ENCODE measurements at places on chromosomes 11 and 22.

- no peaks in the 10 kb centered on the region for H3K27me3 ChIP-seq
- no peak overlapping the region for H3K4me3 ChIP-seq
- peaks cover 8% of the 10 kb centered on the region for H3K4me1 ChIP-seq
Measured at GRCh38 chr11:112822478-112823274, 138.5 kb upstream of the NCAM1 start.

DNA sequence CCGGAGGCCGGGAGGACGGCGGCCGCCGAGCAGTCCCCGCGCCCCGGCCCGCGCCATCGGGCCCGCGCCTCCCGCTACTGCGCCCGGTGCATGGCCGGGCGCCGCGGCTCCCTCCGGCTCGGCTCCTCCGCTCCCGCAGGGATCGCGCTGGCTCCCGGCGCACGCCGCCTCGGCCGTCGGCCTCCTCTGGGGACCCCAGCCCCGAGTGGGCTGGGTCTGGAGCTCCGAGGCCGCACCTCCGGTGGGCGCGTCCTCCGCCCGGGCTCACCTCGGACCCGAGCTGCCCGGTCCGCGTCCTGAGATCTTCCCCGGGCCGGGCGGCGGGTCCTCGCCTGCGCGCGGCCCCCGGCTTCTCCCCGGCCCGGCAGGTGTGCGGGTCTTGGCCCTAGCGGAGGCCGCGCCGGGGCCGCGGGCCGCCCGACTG lies 251 bp downstream of the SHISA8 start:
- peaks cover 37% of the 10 kb centered on the region for H3K4me1 ChIP-seq
- H3K27ac ChIP-seq, result no peak overlapping the region
- H3K4me3 ChIP-seq, result no peak overlapping the region
- no peak for DNase-seq

- no peak for DNase-seq
- H3K27me3 ChIP-seq, result no peaks in the 10 kb centered on the region
- H3K27ac ChIP-seq, result no peak overlapping the region
- no peaks in the 10 kb centered on the region for H3K36me3 ChIP-seq
Measured at GRCh38 chr11:119650251-119650650, 78.7 kb downstream of the NECTIN1 start.

DNA sequence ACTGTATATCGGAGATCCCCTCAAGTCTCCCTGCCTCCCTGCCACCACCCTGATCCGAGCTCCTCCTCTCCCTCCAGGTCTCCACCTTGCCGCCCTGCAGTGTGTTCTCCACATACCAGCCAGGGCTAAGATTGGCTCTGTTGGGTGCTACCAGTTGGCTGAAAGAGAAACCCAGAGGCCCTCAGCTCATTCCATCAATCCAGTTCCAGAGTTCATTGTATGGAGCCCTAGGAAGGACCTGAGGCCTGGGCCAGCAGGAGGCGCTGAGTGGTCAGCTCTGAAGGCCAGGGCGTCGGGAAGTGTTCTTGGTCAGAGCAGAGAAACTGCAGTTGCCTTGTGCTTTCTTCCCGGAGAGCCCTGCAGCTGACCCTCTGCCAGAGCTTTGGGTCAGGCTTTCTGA lies 2.2 kb upstream of the TOP3B start:
- H3K4me1 ChIP-seq, result peaks cover 22% of the 10 kb centered on the region
- H3K36me3 ChIP-seq, result peaks cover 7% of the 10 kb centered on the region
- DNase-seq, result peak; percentile 33
- H3K27ac ChIP-seq, result no peak overlapping the region
- H3K4me3 ChIP-seq, result no peak overlapping the region

DNA sequence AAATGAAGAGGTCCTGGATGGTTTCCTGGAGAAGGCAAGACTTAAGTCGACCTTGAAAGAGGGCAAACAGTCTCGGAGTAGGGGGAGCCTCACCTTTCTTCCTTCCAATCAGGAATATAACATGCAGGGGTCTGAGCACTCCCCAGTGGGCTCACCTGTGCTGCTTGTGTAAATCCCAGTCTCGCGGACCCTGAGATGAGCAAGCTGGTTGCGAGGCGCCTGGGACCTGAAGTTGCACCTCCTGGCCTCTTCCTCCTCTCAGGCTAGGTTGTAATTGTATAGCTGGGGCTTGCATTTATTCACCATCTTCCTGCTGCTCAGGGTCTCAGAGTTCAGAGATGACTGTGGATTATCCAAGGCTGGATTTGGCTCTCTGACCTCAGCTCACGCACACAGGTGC lies 7.5 kb upstream of the WBP2NL start:
- H3K27me3 ChIP-seq, result no peaks in the 10 kb centered on the region
- H3K4me3 ChIP-seq, result no peak overlapping the region
- H3K36me3 ChIP-seq, result no peaks in the 10 kb centered on the region
- H3K4me1 ChIP-seq, result peaks cover 2% of the 10 kb centered on the region
- H3K27ac ChIP-seq, result no peak overlapping the region

DNA sequence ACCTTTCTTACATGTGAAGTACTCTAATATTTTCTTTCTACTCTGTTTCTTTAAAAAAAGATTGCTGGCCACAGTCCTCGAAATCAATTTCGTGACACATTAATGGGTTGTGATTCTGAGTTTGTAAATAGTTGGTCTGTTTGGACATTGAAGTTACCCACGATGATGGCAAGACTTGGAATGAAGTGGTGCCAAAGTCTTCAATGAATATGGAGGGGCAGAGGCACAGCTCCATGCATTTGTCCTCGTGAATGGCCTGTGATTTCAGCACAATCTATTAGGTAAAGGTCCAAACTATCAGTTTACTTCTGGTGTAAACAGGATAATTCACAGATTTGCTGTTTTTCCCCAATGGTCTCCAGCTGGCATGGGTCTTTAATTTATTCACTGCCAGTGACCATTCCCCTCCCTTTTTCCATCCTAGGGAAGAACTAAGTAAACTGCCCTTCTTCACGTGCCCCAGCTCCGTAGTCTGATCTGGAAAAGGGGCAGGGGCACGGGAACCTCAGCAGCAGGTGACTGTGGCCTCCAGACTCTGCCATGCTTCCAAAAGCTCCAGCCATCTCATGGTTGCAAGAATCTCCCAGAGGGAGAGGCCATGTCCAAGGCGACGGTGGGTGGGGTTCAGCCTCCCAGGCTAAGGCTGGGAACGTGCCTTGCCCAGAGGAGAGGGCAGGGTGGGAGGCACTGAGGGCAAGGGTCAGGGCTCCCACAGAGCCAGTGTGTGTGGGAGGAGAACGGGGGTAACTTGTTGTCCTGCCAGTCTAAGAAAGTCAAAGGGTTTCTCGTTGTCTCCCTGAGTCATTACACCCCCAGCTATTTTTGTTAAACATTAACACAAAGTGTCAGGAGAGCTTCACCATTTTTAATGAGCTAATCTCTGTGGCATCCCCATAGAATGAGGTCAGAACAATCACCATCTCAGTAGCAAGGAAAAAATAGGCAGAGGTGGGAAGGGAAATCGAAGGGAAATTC lies 16.9 kb upstream of the PEX26 start:
- no peak for DNase-seq
- no peaks in the 10 kb centered on the region for H3K36me3 ChIP-seq
- peaks cover 3% of the 10 kb centered on the region for H3K27me3 ChIP-seq
- no peak overlapping the region for H3K4me3 ChIP-seq

DNA sequence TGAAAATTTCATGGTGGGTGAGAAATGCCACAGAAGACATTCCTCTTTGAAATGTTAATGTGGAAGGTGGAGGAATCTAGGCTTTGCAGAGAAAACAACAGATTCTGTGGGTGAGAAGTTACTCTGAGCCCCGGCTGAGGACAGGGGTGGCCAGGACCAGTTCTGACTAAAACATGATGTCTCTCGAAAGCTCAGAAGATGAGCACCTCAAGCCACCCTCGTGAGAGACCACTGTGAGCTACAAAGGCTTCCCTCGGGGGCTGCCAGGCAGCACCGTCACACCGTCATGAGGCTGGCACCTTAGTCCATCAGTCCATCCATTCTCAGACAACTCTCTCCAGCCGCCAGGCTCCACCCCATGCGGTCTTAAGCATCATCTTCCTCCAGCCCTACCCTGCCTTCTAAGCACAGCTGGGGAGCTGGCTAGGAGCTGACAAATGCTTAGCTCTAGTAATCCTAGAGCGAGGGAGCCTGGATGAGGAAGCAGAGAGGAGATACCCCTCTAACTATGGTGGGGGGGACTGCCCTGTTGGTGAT lies 360.5 kb downstream of the SHANK2 start:
- H3K27me3 ChIP-seq, result no peaks in the 10 kb centered on the region
- H3K36me3 ChIP-seq, result no peaks in the 10 kb centered on the region
- no peak overlapping the region for H3K4me3 ChIP-seq
- no peak for DNase-seq
- H3K4me1 ChIP-seq, result no peaks in the 10 kb centered on the region

GRCh38 chr11:118819334-118820024 lies 28.5 kb upstream of the DDX6 start:
- H3K36me3 ChIP-seq, result no peaks in the 10 kb centered on the region
- no peak overlapping the region for H3K27ac ChIP-seq
- H3K4me3 ChIP-seq, result no peak overlapping the region
- H3K4me1 ChIP-seq, result peaks cover 6% of the 10 kb centered on the region
- H3K27me3 ChIP-seq, result no peaks in the 10 kb centered on the region

- no peaks in the 10 kb centered on the region for H3K36me3 ChIP-seq
- peak; percentile 57 for DNase-seq
Measured at GRCh38 chr22:42901790-42902508, 44.9 kb upstream of the ARFGAP3 start.

GRCh38 chr22:39498802-39499201 lies 3.3 kb upstream of the MIEF1 start:
- no peaks in the 10 kb centered on the region for H3K27me3 ChIP-seq
- H3K36me3 ChIP-seq, result peaks cover 2% of the 10 kb centered on the region

DNA sequence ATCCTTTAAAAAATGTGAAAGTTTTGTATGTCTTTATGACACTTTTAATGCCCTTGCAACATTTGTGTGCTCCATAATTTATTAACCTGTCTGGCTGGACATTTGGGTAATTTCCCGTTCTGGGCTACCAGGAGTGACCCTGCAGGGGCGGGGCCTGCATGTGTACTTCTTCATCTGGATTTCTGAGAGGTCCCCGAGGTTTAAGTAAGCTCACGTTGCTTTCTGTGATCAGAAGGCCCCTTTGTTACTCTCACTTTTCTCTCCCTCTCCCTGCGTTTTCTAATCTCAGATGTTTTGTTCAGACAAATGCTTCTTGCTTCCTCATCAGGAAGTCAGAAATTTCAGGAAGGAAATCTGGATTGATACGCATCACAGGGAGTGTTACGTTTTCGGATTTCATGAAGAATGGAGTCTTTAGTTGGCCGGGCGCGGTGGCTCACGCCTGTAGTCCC lies 78.9 kb upstream of the CRYBB3 start:
- H3K27ac ChIP-seq, result peak overlapping the region; percentile 84
- peaks cover 21% of the 10 kb centered on the region for H3K4me1 ChIP-seq
- no peak overlapping the region for H3K4me3 ChIP-seq
- DNase-seq, result peak; percentile 43
- peaks cover 12% of the 10 kb centered on the region for H3K36me3 ChIP-seq
- no peaks in the 10 kb centered on the region for H3K27me3 ChIP-seq

DNA sequence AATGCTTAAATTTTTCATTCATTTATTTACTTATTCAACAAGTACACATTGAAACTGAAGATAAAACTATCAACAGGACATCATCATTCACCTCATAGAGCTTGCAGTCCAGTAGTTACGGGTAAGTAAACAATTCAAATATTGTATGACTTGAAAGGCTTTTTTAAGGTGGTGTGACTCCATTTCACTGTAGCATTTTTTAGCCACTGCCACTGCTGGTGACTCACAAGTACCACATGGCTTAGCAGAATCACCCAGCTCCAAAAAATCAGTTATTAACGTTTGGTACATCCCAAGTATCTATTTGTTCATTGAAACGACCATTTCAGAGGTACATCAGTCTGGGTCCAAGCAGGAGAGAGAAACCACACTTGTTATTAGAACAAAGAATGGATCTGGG lies 427.9 kb upstream of the DDI1 start:
- H3K27ac ChIP-seq, result no peak overlapping the region
- H3K4me3 ChIP-seq, result no peak overlapping the region
- no peaks in the 10 kb centered on the region for H3K27me3 ChIP-seq
- H3K36me3 ChIP-seq, result no peaks in the 10 kb centered on the region
- H3K4me1 ChIP-seq, result no peaks in the 10 kb centered on the region

- DNase-seq, result no peak
- H3K4me3 ChIP-seq, result no peak overlapping the region
- H3K27me3 ChIP-seq, result no peaks in the 10 kb centered on the region
- no peak overlapping the region for H3K27ac ChIP-seq
- H3K36me3 ChIP-seq, result no peaks in the 10 kb centered on the region
Measured at GRCh38 chr11:92714111-92714510, 255.3 kb upstream of the MTNR1B start.

GRCh38 chr22:46195487-46196165 lies 45.3 kb downstream of the PPARA start:
- H3K36me3 ChIP-seq, result peaks cover 19% of the 10 kb centered on the region
- DNase-seq, result no peak
- H3K4me1 ChIP-seq, result peaks cover 10% of the 10 kb centered on the region
- no peak overlapping the region for H3K4me3 ChIP-seq
- H3K27me3 ChIP-seq, result no peaks in the 10 kb centered on the region
- H3K27ac ChIP-seq, result no peak overlapping the region

DNA sequence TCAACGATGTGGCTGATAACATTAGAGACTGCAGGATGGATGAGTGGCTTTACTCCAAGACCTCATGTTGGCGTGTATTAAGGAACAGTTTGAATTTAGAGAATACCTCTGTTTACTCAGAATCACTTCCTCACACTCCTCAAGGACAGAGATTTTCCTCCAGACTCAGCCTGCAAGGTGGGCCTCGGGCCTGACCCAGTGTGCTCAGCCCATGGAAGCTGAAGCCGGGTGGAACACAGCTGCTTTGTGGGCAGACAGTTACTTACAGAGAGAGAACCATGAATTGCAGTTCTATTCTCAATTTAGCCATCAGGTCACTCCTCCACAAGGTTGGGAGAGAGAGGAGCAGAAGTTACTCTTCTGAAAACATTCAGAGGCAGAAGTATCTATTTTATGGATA lies 135.8 kb downstream of the SNX19 start:
- no peaks in the 10 kb centered on the region for H3K27me3 ChIP-seq
- no peak for DNase-seq
- H3K4me1 ChIP-seq, result peaks cover 23% of the 10 kb centered on the region
